ENCODE measurements at places on chromosomes 4 and X.

DNA sequence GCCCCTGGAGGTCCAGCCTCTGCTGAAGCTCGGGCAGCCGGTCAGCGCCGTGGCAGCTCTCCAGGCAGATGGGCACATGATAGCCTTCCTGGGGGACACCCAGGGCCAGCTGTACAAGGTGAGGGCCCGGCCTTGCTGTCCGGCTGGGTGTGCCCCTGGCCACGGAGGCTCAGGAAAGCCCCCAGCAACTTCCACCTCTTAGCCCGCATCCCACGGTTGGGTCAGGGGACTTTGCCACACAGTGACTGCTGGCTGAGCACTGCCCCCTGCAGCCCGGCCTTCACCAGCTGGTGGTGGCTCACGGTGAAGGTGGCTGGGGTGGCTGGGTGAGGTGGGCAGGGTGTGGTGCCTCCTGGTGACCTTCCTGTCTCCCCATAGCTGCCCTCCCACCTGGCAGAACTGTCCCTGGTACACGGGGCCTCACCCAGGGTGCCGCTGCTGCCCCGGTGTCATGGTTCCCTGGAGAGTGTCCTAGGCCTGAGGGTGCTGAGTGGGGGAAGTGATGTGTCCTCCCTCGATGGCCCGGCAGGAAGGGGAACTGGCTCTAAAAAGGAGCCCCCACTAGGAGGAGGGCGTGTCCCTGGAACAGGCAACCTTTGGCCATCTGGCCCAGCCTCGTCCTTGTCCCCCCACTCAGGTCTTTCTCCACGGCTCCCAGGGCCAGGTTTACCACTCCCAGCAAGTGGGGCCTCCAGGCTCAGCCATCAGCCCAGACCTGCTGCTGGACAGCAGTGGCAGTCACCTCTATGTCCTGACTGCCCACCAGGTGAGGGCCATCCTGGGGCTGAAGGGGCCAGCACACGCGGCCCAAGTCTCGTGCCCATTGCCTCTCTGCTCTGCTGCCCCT lies 4.5 kb downstream of the PLXNB3 start:
- no peak for DNase-seq

DNA sequence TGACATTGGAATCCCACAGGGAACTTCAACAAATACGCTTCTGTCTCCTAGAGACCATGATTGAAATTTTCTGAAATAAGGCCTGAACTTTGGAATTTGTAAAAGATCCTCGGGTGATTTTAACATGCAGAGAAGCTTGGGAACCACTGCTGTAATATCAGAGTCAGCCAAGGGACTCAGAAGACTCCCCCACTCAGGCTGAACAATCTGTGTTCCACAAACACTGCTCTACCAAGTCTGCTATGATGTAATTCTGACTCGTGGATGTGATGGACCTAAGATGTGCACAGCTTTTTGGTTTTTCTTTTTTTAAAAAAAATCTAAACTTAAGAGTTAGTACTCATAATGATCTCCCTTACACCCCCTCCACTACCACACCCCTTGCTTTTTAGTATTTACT lies 26.0 kb downstream of the LRP2BP start:
- no peak for DNase-seq

DNA sequence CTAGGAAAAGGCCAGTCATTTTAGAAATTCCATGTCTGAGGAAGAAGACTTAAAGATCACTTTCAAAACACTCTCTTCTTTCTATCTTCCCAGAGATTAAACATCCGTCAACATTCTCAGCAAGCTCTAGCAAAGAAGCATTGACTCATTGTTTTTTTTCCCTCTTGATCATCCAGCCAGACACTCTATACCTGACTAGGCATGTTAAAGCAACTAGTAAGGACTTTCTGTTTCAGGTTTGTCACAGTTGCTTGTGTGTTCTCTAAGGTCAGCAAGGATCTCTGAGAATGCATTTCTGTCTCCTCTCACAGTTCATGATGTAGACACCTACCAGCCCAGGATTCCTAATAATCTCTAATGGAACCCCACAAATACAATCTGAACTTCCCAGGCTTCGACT lies 112.2 kb downstream of the IL13RA2 start:
- DNase-seq = no peak

GRCh38 chrX:68919707-68920106 lies 90.9 kb downstream of the EFNB1 start:
- no peak for DNase-seq

- DNase-seq = no peak
Observed at GRCh38 chr4:88592600-88593448, 544 bp downstream of the HERC3 start.

All from HS-5 (cell line).